ENCODE measurements at places on chromosomes 7 and 10.

GRCh38 chr10:104331208-104331838 is 6.9 kb downstream of the ITPRIP start:
- no peak for DNase-seq

GRCh38 chr10:12961416-12962205 is 39.9 kb downstream of the CCDC3 start:
- DNase-seq: no peak

DNA sequence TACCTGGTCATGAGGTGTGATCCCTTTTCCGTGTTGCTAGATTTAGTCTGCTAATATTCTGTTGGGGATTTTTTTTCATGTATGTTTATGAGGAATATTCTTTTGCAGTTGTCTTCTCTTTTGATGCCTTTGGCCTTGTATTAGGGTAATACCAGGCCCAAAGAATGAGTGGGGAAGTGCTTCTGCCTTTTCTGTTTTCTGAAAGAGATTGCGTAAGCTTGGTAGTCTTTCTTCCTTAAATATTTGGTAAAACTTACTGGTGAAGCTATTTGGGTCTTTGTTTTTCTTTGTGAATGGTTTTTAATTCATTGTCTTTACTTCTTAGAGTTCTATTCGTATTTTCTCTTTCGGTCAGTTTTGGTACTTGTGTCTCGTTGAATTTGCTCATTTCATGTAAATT is 51.1 kb downstream of the SHH start:
- DNase-seq: no peak

DNA sequence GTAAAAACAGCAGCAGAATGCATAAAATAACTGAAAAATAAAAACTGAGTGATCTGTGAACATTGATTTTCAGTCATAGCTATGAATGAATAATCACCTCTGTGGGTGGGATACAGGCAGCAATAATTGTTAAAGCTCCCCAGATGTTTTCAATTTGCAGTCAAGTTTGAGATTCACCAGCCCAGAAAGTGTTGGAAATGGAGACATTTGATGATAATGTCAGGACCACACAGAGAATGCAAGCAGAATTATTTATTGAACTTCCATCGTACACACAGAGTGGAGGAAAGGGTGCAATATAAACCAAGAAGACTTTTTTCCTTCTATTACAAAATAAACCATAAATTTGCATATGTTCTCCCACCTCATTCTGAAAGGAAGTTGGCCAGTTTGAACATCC is 601.7 kb downstream of the ANKRD7 start:
- no peak for DNase-seq

DNA sequence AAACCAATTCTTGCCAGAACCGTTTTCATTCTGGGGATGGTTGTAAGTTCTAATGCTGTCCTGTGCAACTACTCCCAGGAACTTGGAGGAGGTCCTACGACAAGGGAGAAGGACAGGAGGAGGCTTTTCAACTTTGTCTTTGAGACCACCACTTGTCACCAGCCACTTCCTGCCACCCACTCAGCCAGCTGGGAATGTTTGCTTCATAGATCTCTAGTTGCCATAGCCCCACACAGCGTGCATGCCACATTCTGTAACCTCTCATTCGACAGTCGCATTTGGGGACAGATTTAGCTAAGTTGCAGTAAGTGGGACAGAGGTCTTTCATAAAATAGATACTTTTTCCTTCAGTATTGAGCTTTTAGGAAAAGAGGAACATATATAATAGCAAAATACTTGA is 78.0 kb downstream of the TAF3 start:
- no peak for DNase-seq

- DNase-seq: no peak
Measured at GRCh38 chr10:77629775-77630506, 7.7 kb downstream of the KCNMA1 start.

- DNase-seq: no peak
Measured at GRCh38 chr10:88234297-88234696, 348.8 kb downstream of the RNLS start.

- DNase-seq: no peak
Measured at GRCh38 chr10:90306187-90306586, 551.7 kb downstream of the HTR7 start.
